Dorsolateral prefrontal cortex (tissue), 122 donors: ENCODE measurements at places on chromosomes 16 and 17.
A peak's percentile ranks its signal among the peaks of the same experiment; 100 is the strongest.

DNA sequence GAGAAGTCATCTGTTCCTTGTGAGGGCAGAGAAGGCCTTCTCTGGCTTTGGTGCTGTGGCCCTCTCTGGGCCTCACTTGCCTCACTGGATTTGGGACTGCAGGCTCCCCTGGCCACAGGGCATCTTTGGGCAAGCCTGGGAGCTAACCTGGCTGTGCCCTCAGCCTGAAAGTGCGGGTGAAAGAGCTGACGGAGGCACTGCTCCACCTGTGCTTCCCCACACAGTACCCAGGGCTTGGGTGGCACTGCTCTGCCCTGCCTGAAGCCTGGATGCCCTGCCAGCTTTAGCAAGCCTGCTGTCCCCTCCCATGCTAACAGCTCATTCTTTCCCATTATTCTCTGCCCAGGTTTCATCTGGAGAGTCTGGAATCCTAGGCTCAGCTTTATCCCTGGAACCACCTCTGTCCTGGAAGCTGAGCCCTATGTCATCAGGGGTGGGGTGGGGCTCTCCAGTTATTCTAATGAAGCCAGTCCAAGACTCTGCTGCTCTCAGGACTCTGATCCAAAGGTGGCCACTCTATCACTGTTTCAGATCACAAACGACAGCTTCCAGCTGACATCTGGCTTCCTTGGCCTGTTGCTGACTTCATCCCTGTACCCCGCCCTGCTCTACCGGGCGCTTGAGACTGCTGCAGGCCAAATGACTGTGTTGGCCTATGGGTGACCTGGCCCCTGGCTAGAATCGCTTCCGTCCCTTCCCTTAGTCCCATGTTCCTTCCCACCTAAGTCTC is 29.3 kb downstream of the HIC1 start:
- DNase-seq: no peak

DNA sequence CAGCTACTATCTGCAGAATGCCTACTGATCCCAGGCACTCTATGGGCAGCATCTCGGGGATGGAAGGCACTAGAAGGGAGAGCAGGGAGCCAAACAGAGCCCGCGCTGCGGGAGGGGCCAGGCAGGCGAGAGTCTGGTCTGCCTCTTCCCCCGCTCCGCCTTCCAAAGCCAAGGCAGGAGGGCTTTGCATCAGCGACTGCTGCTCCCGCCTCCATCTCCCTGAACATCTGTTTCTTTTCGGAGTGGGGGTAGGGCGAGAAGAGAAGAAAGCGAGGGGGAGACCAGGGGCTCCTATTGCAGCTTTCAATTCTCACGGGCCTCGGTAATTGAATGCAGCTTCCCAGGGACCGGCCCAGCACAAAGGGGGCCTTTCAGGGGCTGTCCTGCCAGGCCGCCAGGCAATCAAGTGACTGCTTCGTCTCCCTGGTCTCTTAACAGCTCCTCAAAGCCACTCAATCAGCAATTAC is 31.4 kb upstream of the CDC42EP4 start:
- peak; percentile 87 for DNase-seq

- peak; percentile 45 for DNase-seq
Measured at GRCh38 chr17:66200685-66201092, 8.8 kb upstream of the CEP112 start.

DNA sequence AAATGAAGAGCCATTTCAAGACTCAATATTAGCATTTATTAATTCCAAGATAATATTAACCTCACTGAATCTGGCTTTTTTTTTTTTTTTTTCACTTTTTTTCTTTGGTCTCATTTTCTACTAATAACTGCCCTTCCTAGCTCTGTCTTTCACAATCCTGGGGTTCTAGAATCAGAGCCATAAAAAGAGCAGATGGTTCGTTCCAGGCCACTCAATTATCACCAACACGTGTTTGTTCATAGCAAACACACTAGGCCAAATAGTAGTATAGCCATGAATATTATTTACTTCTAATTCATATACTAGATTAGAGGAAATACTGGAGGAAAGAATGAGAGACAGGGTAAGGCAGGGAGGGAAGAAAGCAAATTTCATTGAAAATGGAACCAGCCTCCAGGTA is 39.8 kb downstream of the TEX2 start:
- DNase-seq: no peak
